ENCODE measurements at places on chromosomes 16 and 17.

GRCh38 chr16:76535-77272, 1.3 kb upstream of the MPG start:
- peak; percentile 38 for DNase-seq

DNA sequence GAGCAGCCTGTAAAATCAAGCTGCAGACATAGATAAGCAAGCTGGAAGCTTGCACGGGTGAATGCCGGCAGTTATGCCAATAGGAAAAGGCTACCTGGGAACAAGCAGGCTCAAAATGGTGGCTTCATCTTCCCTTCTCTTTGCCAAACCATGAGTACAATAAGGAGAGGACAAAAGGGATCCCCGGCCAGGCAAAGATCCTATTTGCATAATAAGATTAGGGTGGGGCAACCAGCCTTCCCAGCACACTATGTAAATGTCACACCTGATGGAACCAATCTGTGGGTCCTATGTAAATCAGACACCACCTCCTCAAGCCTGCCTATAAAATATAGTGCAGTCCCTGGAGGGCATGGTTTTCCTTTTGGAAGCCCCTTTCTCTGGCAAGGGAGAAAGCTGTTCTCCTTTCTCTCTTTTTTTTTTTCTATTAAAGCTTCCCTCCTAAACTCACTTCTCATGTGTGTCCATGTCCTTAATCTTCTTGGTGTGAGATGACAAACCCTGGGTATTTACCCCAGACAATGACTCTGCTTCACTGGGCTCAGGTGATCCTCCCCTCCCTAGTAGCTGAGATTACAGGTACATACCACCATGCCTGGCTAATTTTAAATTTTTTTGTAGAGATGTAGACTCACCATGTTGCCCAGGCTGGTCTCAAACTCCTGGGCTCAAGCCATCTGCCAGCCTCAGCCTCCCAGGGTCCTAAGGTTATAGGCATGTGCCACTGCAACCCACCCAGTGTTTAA, 44.2 kb downstream of the PSMD12 start:
- no peak for DNase-seq

- DNase-seq: no peak
Measured at GRCh38 chr17:70499067-70499786, 329.9 kb downstream of the KCNJ2 start.

DNA sequence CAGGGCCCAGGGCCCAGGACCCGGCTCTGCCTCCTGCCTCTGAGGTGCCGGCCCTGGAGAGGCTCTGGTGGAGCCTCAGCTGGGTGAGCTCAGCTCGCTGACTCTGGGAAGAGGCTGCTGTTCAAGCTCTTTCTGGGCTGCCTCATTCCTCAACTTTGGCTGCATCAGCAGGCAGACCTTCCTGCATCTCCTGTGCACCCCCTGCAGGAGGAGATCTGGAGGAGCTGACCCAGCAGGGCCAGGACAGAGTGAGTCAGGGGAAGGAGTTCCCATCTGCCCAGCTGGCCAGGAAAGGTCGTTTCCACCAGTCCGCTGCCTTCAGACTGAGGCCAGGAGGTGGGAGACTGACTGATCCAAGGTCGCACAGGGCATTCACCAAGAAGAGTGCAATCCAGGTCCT, 10.7 kb downstream of the CRHR1 start:
- no peak for DNase-seq

- DNase-seq: no peak
Measured at GRCh38 chr16:4257646-4258556, 14.9 kb downstream of the TFAP4 start.

DNA sequence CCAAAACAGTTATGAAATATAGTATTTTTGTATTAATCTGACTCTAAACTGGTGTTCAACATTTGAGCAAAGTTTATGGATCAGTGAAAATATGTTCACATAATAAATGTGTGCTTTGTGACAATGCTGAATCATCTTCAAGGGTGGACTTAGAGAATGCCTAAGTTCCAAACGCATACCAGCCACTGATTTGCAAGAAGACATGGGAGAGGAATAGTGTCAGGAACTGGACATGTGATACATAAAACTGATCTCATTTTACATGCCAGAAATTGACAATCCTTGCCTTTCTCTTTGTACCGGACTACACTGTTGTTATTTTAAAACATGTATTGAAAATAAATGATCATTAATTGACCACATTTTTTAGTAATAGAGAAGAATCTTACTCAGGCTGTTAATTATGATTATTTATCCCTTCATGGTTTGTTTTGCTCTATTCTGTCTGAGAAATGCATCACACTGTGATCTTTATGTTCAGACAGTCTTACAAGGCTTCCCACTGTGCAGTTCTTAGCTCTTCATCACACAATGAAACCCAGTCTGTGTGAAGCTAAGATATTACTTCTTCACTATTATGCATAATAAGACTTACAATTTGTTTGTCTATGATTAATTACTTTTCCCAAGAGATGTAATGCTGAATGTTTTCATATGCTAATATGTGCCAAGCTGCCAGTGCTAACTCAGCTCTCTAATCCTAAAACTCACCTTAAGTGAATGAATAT, 1180.6 kb upstream of the CDH8 start:
- no peak for DNase-seq

- no peak for DNase-seq
Measured at GRCh38 chr16:70635336-70636016, 10.9 kb upstream of the IL34 start.

DNA sequence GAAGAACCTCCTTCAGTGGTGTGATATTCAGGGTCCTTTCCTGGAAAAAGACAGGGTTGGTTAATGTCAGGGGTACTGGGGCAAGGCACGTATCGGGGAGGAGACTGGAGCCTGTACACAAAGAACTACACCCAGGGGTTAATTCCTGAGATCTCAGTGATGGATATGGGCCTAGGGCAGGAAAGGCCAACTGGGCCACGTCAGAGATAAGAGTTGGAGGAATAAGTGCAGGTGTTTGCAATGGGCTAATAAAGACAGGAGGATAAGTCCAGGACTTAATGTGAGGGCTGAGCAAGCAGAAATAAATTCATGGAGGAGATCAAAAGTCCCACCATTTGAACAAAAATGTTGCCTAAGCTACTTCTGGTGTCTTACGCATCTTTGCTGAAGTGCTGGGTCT, 10.4 kb upstream of the HERPUD1 start:
- no peak for DNase-seq

DNA sequence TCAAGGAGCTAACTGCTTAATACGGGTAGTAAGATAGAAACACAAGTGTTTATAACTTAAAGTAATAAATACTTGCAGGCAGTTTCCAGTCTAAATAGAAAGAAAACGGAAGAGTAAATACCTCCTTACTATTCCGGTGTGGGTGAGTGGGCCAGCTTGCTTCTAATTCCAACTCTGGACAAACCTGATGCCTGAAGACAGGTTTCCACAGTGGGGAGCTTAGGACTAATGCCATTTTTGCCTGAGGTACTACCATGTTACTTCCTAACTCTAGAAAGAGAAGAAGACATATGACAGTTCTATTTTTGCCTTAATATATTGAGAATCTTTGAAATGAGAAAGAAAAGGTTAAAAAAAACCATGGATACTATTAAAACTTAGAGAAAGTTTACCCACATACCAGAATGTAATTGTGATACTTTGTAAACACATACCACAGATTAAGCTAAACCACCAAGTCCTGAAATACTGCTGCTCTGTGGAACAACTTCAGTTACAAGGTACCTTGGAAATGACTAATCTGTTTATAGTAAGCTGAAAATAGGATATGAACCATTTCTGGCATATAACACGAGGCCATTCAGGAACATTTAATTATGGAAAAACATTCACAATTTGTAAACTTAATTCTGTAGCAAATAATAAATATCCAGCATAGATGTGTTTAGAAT, 70.2 kb downstream of the ZZEF1 start:
- no peak for DNase-seq

DNA sequence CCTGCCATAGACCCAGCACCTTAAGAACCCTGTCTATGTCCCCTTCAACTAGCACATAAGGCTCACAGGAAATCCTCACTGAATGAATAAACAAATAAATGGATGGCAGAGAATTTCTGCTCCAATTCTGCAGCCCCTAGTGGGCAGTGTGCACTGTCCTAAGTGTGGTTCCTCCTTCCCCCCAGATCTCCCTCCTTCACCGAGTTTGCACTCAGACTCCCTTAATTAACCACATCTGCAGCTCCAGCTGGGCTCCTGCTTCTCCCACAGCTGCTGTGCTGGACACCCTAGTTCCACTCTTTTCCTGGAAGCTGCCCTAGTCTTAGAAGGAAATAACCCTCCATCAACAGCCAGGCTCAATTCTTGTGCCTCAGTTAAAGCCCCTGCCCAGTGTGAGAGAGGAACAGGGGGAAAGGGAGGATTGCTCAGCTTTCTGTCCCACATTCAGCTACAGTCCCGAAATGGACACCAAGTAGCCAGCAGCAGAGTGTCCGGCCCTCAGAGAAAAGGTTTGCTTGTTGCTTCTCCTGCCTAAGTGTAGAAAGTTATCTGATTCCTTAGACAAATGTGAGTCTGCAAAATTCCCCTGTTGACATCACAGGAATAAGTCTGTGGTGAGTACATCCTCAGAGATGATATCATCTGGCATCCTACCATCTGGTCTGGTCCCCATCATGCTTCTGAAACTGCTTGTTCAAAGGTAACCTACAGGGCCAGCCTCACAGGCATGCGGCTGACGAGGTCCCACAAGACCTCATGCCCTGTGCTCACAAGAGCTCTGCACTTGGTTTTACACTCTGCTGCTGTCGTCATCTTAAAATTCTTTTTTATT, 12.3 kb downstream of the LRRC3C start:
- peak; percentile 54 for DNase-seq

- DNase-seq: no peak
Measured at GRCh38 chr17:4800462-4801196, 1.5 kb downstream of the C17orf114 start.
